GM13976 (cell line): ENCODE measurements at places on chromosomes 13 and 19.

DNA sequence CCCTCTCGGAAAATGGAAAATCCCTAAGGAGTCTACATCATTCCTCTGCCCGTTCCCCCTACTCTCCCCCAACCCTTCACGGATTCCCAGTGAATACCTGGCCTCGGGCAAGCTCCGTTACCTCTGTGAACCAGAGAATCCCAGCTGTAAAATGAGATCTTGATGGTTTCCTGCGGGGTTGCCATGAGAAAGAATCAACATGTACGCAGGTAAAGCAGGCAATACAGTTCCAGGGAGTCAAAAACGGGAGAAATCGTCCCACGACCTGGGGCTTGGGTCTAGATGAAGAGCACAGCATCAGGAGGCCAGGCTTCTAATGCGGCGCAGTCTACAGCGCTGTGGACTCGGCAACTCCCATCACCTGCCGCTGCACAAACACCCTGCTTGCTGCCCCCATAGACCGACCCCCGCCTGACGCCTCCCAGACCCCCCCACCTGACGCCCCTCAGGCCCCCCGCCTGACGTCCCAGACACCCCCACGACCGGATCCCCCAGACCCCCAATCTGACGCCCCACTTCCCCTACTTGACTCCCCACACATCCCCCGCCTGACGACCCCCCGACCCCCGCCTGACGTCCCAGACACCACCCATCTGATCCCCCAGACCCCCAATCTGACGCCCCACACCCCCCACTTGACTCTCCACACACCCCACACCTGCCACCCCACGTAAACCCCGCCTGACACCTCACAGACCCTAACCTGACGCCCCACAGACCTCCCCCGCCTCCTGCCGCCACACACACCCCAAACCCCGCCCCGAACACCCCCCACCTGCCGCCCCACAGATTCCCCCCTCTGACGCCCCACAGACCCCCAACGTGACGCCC is 680 bp downstream of the LIG4 start:
- DNase-seq = no peak

DNA sequence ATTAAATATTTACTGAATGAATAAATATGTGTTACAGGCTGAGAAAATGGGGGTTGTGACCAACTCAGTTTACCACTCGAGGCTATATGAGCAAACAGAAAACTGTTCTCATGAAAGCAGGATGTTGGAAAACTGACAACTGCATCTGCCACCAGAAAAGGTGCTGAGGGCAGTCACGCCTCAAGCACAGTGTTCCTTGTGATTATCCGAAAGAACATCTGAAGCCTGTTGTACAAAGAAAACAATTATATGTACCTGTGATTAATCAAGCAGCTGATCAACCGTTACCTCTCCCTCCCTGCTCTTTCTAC is 6.2 kb upstream of the KLK13 start:
- DNase-seq = no peak

- DNase-seq = no peak
Observed at GRCh38 chr19:43545981-43546380, 13.0 kb downstream of the ZNF575 start.

DNA sequence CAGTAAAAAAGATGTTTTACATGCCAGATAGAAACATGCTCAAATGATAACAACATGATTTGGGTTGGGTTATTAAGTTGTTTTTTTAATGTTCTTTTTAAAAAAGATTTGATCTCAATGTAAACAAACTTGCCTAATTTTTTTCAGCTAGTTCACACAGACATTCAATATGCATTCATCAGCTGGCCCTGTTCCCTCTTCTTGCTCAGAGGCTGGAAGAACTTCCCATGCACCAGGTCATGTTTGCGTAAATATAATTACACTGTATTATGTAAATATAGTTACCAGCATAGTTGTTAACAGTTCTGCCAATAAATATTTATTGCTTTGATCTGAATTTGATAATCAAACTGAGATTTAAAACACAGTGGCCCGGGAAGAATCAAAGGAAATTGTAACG is 70.6 kb downstream of the ATP11A start:
- DNase-seq = no peak

DNA sequence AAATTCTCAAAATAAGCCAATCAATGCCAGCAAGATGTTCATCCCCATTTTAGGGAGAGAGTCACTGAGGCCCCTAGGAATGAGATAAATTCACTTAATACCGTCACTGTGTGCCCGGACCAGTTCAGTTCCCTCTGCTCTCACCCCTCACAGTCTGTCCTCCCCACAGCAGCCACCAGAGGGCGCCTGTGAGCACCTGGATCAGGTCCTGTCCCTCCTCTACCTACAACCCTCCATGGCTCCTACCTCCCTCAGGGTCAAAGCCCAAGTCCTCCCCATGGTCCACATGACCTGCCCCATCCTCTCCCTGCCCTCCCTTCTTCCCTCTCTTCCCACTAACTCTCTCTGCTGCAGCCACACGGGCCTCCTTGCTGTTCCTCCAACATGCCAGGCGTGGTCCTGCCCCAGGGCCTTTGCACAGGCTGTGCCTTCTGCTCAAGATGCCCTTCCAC is 42.0 kb upstream of the NFIC start:
- peak; percentile 77 for DNase-seq

DNA sequence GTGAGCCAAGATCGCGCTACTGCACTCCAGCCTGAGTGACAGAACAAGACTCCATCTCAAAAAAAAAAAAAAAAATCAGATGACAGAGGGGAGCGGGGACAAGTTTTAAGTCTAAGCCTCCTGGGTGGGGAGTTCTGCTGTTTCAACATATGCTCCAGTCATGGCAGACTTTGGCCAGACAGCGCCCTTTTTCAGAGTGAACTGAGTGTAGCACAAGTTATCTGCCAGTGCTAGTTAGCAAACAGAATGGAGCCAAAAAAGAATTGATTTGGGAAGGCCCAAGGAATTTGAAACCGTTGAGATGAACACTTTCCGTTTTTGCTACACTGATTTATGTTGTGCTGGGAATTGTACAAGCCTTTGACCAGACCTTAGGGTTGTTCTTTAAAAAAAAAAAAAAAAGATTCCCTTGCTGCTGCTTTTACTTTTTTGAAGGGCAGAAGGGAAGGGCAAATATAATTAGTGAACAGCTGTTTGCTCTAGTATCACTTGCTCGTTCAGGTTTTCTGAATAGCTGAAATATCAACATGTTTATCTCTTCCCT is 5.7 kb downstream of the ACTN4 start:
- no peak for DNase-seq

DNA sequence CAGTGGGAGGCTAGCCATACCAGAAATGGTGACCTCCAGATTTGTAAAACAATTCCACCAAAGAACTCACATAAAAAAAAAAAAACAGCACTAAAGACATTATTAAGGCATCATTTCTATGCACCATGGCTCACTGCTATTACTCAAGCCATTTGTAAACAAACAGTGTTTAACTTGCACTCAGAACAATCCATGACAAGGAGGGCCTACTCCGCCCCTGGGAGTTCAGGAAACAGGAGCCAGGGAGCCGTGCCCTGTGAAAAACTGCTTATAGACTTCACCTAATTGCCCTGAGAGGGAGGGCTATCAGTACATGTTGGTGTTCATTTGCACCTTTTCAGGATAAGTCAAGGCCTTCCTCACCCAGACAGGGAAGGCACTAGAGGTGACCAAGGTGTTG is 103.2 kb downstream of the ZNF429 start:
- DNase-seq = no peak

DNA sequence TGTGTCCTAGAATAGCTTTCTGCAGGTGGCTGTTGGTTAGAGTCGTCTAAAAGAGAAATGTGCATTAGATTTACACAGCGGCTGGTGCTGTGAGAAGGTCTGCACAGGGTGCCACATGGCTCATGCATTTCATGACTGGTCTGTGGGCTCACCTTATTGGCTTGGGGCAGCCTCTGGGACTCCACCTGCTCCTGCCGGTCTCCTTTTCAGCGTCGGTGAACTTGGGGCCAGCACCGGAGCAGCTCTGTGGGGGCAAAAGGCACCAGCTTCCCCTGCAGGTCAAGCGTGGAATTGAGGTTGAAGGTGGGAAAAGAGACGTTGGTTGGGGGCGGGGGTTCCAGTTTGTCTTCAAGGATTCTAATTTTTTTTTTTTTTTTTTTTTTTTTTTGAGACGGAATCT is 3.1 kb upstream of the PNMA8C start:
- DNase-seq = no peak

- no peak for DNase-seq
Observed at GRCh38 chr19:29283366-29283765, 70.4 kb upstream of the UQCRFS1 start.

- no peak for DNase-seq
Observed at GRCh38 chr13:47112903-47113299, 216.0 kb upstream of the HTR2A start.

DNA sequence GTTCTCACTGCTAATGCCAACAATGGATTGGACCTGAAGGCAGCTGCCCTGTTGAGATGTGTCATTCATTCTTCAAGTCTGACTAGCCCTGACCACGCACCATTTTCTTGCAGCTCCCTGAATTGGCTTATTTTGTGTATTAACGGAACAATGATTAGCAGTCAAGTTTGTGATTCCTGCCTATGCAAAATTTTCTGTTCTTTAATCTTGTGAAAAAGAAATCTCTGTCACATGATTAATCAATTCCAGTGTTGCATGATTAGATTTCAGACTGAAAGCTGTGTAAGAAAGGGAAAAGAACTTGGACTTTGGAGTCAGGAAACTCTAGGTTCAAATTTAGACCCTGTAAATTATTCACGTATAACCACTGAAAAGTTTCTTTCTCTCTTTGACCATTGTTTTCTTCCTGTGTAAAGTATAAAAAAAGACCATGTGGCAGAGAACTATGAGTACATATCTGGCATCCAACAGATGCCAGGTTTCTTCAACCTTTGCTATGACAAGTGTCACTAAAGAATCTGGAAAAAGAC is 64.5 kb upstream of the SLC10A2 start:
- DNase-seq = no peak

GRCh38 chr13:37097076-37097475 is 8.4 kb downstream of the CSNK1A1L start:
- DNase-seq = no peak

GRCh38 chr19:49462492-49462891 is 9.5 kb downstream of the ALDH16A1 start:
- DNase-seq = no peak

DNA sequence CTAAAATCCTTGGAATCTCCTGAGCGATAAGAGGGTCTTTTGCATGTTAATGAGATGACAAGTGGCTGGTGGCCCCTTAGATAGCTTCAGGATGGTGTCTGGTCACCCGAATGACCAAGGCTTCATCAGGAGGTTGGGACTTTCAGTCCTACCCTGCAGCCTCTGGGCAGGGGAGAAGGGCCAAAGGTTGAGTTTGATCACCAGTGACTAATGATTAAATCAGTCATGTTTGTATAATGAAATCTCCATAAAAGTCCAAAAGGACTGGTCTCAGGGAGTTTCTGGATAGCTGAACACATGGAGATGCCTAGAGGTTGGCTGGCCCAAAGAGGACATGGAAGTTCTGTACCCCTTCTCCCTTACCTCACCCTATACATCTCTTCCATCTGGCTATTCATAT is 316.2 kb downstream of the MTUS2 start:
- DNase-seq = no peak

DNA sequence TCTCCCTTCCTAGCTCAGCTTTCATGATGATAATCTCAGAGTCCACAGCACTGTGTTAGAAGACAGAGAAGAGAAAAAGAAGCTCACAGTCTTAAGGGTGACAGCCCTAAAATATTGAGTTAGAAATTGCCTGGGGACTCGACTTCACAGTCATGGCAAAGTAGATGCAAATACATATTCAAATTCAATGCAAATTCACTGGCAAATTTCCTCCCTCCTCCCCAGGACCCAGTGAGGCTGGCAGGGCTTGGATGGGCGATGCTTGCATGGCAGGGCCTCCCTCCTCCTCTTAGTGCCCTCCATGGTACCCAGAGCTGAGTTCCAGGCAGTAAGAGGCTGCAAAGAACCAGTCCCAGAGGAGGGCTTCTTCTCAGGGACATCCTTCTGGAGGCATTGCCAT is 115.6 kb upstream of the UQCRFS1 start:
- no peak for DNase-seq

- peak; percentile 7 for DNase-seq
Observed at GRCh38 chr19:13997631-13997962, 8.5 kb downstream of the RFX1 start.

DNA sequence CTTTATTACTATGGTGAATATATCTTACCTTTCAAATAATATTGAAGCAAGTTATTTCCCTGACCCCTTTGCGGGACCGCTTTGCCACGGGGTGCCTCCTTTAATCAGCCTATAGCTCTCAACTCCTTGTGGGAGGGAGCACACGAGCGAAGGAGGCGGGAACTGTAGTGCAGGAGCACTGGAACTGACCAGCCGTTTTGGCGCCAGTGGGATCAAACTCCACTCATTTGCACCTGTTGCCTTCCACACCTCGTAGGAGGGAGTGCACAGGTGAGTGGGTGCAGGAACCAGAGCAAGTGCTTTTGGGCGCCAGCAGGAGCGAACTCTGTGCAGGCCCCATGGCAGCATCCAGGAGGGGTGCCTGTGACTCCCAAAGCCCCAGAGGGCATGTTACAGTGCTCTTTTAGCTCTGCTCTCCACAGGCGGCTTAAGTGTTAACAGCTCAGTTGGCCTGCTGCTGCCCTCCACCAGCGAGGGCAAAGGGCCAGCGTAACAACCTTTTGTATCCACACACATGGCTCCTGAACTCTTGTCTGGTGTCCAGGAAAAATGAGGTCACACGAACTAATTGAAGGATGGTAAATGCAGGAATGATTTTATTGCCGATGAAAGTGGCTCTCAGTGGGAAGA is 206.9 kb downstream of the GGACT start:
- DNase-seq = no peak

GRCh38 chr13:50550151-50550550 is 293.3 kb downstream of the DLEU7 start:
- DNase-seq = no peak

DNA sequence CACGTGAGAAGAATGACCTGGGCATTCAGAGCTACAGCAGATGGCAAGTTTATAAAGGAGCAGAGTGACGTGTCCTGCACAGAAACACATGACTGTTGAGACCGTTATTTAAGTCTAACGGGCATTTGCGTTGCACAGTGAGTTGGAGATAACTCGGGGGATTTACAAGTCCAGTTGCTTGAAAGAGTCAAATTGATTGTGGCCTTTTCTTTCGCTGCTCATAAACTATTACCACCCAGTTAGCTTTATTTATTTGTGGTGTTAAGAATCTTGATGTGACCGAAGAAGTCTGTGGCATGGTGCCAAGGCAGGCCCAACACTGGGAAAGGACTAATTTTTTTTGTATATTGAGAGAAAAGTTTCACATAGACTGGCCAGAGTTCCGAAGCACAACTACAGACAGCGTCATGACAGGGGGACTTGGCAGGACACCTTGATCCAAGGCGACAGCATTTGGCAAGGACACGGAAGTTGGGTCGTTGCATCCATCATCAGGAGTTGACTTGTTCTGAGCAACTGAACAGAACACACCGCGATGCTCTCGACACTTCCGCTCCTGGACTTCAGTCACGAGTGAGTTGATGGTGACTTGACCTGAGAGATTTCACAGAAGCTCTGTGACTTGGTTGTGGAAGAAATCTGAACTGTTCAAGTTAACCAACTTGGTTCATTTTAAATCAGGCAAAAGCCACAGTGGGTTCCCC is 11.9 kb upstream of the PTOV1 start:
- no peak for DNase-seq

GRCh38 chr13:112730157-112730671 is 40.4 kb downstream of the ATP11A start:
- DNase-seq = no peak
